ENCODE measurements at places on chromosomes 1 and 21. TPM values are rescaled to one million over a fixed set of nuclear protein-coding genes. Genes with fewer than 3 reads are reported as not detected.

NUP210L gene
- 0.30 TPM for total RNA-seq

GRCh38 chr1:22591576-22591975, 28.3 kb downstream of the EPHA8 start:
- DNase-seq, result no peak

- no peak for DNase-seq
These were observed 16.7 kb downstream of the DDX59 start for GRCh38 chr1:200653022-200653462.

- no peak for DNase-seq
These were observed 22.9 kb downstream of the SMAP2 start for GRCh38 chr1:40396420-40396819.

DNA sequence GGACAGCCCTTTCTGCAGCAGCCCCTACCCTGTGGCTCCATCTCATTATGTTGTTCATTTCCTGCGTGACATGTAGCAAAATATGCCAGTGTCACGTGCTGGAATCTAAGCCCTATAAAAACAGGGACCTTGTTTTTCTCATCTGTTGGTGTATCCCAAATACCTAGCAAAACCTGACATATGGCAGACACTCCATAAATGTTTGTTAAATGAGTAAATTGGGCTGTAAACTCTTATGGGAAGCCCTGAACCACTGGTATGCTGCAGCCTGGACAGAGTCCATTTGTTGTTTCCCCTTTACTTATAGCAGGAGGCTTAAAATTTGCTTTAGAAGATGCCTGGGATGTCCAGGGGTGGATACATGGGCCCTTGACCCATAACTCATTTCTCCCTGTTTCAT, 363.8 kb downstream of the NPHP4 start:
- no peak for DNase-seq

WRAP73 gene
- 14.6 TPM for total RNA-seq

DNA sequence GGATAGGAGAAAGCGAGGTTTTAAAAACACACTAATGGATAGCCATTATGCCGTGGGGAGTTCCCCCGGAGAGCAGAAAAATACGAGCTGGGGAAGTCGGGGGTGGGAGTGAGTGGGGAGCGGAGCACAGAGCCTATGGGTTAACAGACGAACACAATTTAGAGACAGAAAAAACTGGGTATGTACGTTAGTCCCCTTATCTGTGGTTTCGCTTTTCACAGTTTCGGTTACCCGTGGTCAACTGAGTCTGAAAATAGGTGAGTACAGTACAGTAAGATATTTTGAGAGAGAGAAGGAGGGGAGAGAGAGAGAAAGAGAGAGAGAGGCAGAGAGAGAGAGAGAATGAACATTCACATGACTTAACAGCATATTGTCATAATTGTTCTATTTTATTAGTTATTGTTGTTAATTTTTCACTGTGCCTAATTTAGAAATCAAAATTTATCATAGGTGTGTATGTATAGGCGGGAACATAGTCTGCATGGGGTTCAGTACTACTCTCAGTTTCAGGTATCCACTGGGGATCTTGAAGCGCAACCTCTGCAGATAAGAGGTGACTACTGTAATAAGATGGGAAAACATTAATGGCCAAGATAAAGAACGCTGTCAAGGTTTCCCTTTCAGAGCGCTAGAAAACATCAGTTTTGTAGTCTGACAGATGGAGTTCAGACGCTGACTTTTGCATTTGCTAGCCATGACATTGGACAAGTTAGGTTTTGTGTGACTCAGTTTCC, 125.6 kb upstream of the LMO4 start:
- no peak for DNase-seq

C4BPA gene
- not detected for total RNA-seq

BMP8A gene
- total RNA-seq, result 0.22 TPM

GRCh38 chr1:151680826-151681225, 35.8 kb downstream of the CELF3 start:
- DNase-seq, result no peak

GATAD2B gene
- total RNA-seq, result 35.3 TPM

GRCh38 chr21:45408271-45408791, 3.4 kb downstream of the COL18A1 start:
- DNase-seq, result peak; percentile 32

DNA sequence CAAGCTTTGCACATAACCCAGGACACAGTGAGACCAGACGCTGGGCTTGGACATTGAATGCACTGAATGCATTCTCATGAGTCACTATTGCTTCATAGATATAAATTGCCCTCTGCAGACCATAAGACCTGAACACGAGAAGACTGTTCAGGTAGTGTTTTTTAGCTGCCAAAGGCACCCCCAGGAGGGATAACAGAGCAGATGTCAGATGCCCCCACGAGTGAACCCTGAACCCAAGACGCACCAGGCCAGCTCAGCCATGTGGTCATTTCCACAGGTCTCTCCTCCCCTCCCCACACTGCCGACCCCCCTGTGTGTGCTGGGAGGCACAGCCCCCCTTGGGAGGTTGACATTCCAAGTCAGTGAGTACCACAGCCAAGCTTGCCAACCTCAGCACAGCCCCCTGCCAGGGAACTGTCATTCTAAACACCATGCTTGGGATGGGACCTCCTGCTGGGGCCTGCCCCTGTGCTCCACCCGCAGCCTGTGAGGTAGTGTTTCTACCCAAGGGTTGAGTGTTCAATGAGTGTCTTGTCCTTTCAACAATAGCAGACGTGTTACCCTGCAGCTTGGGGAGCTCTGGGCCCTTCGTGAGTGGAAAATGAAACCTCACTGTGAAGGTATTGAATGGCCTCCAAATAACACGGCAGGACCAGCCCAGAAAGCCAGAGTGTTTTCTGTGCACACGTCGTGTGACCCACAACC, 68.2 kb downstream of the PSMG1 start:
- no peak for DNase-seq

CCDC28B gene
- total RNA-seq, result 25.8 TPM

DNA sequence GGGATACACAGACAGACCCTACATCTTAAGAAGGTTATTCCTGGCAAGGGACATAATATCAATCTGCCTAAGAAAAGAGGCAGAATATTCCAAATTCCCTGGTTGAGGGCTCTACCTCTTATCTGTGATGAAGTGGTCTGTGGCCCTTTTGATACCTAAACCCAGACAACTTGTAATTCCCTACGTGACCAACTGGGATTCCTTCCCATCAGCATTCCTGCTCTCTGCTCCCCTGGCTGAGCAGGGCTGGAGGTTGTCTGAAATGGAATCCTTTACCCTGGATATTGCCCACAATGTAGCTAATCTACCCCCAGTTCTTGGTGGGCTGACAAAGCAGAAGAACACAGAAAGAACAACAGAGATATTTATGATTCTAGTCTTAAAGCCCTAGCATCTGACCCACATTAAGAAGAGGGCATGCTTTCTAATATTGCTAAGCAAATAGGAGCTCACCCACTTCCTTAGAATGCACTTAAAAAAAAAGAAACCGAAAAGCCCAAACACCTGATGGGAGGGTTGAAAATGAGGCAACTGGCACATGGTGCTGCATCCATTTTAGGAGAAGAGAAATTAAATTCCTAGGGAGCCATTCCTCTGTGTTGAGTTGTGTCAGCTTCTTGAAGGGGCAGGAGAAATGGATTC, 36.8 kb downstream of the GADD45A start:
- DNase-seq, result no peak

C1orf116 gene
- total RNA-seq, result 1.2 TPM

ZC3H12A gene
- total RNA-seq, result 4.3 TPM

- no peak for DNase-seq
These were observed 13.4 kb downstream of the SNAP47 start for GRCh38 chr1:227748496-227749182.

GRCh38 chr1:4109628-4109940, 209.5 kb upstream of the C1orf174 start:
- no peak for DNase-seq

ETNK2 gene
- total RNA-seq, result 5.3 TPM

DNA sequence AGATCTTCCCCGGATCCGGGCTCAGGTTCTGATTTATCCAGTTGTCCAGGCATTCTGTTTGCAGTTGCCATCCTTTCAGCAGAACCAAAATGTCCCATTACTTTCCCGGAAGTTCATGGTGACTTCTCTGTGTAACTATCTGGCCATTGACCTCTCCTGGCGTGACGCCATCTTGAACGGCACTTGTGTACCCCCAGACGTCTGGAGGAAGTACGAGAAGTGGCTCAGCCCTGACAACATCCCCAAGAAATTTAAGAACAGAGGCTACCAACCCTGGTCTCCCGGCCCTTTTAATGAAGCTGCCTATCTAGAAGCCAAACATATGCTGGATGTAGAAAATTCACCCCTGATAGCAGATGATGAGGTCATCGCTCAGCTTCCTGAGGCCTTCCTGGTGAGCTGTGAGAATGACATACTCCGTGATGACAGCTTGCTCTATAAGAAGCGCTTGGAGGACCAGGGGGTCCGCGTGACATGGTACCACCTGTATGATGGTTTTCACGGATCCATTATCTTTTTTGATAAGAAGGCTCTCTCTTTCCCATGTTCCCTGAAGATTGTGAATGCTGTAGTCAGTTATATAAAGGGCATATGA, 22.4 kb downstream of the AADACL4 start:
- no peak for DNase-seq

- DNase-seq, result no peak
These were observed 160.1 kb downstream of the CTH start for GRCh38 chr1:70571191-70571590.

SERPINC1 gene
- 0.46 TPM for total RNA-seq

HAPLN2 gene
- total RNA-seq, result 1.4 TPM

DNA sequence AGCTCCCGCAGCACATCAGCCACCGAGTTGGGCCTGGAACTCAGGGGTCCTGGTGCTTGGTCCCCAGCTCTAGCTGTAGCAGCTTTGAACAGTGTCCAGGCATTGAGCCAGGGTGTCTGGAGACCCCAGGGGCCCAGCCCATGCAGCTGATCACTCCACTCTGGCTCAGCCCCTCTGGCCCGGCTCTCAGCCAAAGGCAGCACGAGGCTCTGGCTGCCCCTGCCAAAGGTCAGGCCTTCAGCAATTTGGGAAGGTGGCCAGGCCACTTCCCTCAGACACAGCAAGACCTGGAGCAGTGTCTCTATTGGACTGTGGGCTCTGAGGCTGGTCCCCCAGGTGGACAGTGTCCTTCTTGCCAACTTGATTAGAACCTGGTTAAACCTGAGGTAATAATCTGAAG, 34.4 kb upstream of the RNF19B start:
- peak; percentile 80 for DNase-seq

TSPEAR gene
- 0.65 TPM for total RNA-seq

- no peak for DNase-seq
These were observed 51.6 kb upstream of the ATF3 start for GRCh38 chr1:212556822-212557549.

PLA2G2C gene
- total RNA-seq, result not detected

DNA sequence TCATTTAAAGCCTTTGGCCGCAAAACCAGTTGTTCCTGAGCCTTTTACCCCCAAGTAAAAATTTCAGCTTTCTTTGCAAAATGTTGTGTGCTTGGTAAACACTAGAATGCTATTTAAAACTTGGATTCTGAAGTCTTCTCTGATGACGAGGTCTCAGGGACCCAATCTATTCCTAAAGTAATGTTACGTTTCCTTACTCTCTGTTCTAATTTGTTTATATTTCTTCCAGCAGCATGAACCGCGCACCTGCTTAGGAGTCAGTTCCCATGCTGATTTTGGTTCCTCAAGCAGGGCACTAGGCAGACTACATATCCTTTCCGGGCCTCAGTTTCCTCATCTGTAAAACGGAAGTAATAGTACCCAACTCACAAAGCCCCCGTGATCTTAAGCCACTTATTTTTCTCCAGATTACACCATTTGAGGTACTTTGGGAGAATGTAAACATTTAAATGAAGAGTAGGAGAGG, 969 bp upstream of the ALDH4A1 start:
- DNase-seq, result no peak

PCNX2 gene
- total RNA-seq, result 2.2 TPM

PKP1 gene
- 0.16 TPM for total RNA-seq

DNA sequence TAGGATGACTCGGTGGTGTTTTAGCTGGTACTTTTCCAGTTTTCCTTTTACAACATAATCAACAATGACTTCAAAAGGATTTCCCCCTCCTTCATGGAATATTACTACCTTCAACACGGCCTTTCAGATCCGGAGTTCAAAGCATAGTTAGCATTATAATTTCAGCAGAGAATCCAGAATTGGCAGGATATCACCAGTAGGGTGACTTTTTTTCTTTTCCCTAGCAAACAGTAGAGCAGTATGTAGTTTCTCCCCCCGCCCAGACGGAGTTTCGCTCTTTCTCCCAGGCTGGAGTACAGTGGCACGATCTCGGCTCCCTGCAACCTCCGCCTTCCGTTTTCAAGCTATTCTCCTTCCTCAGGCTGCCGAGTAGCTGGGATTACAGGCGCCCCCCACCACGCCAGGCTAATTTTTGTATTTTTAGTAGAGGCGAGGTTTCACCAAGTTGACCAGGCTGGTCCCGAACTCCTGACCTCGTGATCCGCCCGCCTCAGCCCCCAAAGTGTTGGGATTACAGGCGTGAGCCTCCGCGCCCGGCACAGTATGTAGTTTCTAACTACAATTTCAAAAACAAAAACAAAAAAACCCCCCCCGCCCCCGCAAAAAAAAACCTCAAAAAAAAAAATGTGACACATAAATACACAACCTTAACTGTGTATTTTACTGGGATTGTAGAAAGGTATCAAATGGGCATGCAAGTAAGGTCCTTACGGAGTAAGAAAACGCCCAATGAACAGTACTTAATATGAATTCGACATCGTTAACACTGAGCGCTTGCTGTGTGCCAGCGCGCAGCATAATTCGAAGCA, 1.5 kb upstream of the COX20 start:
- DNase-seq, result peak; percentile 71

NIBAN1 gene
- total RNA-seq, result 354 TPM

MYOC gene
- 5.3 TPM for total RNA-seq

- DNase-seq, result no peak
These were observed 229.2 kb downstream of the PTGER3 start for GRCh38 chr1:70818401-70818800.

DNA sequence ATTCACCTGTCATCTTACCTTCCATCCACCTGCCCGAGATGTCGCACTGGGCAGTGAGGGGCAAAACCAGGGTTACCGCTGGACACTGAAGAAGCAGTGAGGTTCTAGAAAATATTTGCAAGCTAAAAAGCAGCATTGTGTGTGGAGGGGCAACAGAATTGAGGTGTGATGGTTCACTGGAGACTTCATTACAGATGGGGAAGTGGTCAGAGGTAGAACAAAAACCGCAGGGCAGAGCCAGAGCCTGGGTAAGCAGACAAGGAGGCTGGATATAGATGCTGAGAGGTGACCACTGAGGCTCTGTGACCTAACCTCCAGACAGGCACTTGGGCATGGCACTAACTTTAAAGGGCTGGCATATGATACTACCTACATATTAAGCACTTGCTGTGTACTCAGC, 363.9 kb upstream of the PROX1 start:
- no peak for DNase-seq
